Upper lobe of left lung (tissue), 6 donors: ENCODE measurements at places on chromosomes 1 and 21. TPM values are rescaled to one million over a fixed set of nuclear protein-coding genes. Genes with fewer than 3 reads are reported as not detected.

The LRRIQ3 gene
- not detected for total RNA-seq

The INAVA gene
- total RNA-seq = 13.0 TPM

The EEIG2 gene
- total RNA-seq = 19.9 TPM

The GPR157 gene
- total RNA-seq = 23.3 TPM

The THBS3 gene
- total RNA-seq = 21.0 TPM

The CHODL gene
- total RNA-seq = not detected

The CNR2 gene
- 0.13 TPM for total RNA-seq

The TRNP1 gene
- 10.5 TPM for total RNA-seq

The AJAP1 gene
- total RNA-seq = 3.8 TPM

The CR2 gene
- total RNA-seq = 1.2 TPM

The KCNE1 gene
- total RNA-seq = 51.8 TPM

The CFHR3 gene
- not detected for total RNA-seq

The NFYC gene
- 40.0 TPM for total RNA-seq

The ADGRL2 gene
- total RNA-seq = 72.5 TPM

The AIRE gene
- not detected for total RNA-seq

The KLHL17 gene
- total RNA-seq = 15.6 TPM

The IPO13 gene
- 18.1 TPM for total RNA-seq

The USH2A gene
- not detected for total RNA-seq

The ALDH4A1 gene
- total RNA-seq = 11.6 TPM

The FCRL5 gene
- total RNA-seq = 1.7 TPM

The STXBP3 gene
- total RNA-seq = 41.8 TPM

The CD84 gene
- total RNA-seq = 26.4 TPM

The NGF gene
- total RNA-seq = 1.5 TPM

The PGLYRP4 gene
- total RNA-seq = not detected

The OVAAL gene
- total RNA-seq = not detected
